ENCODE measurements at places on chromosomes 2 and 18. TPM values are rescaled to one million over a fixed set of nuclear protein-coding genes. Genes with fewer than 3 reads are reported as not detected.

The RBM43 gene
- total RNA-seq, result 3.8 TPM

The ZSWIM2 gene
- total RNA-seq, result not detected

The GATA6 gene
- 0.10 TPM for total RNA-seq

The ANKRD53 gene
- not detected for total RNA-seq

The MRO gene
- total RNA-seq, result not detected

The SAG gene
- 1.3 TPM for total RNA-seq

The CD207 gene
- total RNA-seq, result not detected

The FBXO36 gene
- 1.5 TPM for total RNA-seq

The POTEC gene
- not detected for total RNA-seq

The ZFP36L2 gene
- total RNA-seq, result 79.8 TPM

The FAM110C gene
- 3.1 TPM for total RNA-seq

The AKAIN1 gene
- total RNA-seq, result not detected

The KYNU gene
- total RNA-seq, result not detected

The ZC3H8 gene
- total RNA-seq, result 16.0 TPM

The LIMS4 gene
- 3.1 TPM for total RNA-seq

The UGT1A7 gene
- not detected for total RNA-seq

The GREB1L gene
- total RNA-seq, result not detected

The PUM2 gene
- total RNA-seq, result 122 TPM

The STAMBP gene
- 79.9 TPM for total RNA-seq

The POTEJ gene
- not detected for total RNA-seq

The RAB6C gene
- total RNA-seq, result not detected

The ANKRD62 gene
- total RNA-seq, result not detected

The SLC9A4 gene
- not detected for total RNA-seq

The UGT1A10 gene
- not detected for total RNA-seq

The C1QL2 gene
- total RNA-seq, result not detected

The NEB gene
- total RNA-seq, result 0.05 TPM

The ACVR2A gene
- 3.5 TPM for total RNA-seq

The ZBTB14 gene
- total RNA-seq, result 19.6 TPM

The GPAT2 gene
- 15.4 TPM for total RNA-seq

The EEF1B2 gene
- total RNA-seq, result 1,194 TPM

The TMEM198 gene
- total RNA-seq, result 2.6 TPM

The SCYGR4 gene
- total RNA-seq, result not detected

The RAB6D gene
- total RNA-seq, result not detected

The RNF152 gene
- total RNA-seq, result 0.26 TPM

The PNKD gene
- total RNA-seq, result 18.4 TPM

The REG3G gene
- not detected for total RNA-seq

The PRKAG3 gene
- not detected for total RNA-seq

The ADAM23 gene
- total RNA-seq, result 1.8 TPM

The ZSCAN30 gene
- 17.9 TPM for total RNA-seq

The DNAJC10 gene
- total RNA-seq, result 59.0 TPM

The NIFK gene
- 244 TPM for total RNA-seq

The HOXD9 gene
- not detected for total RNA-seq

The KLHL30 gene
- not detected for total RNA-seq

The CDK15 gene
- not detected for total RNA-seq

The RASGRP3 gene
- 1.9 TPM for total RNA-seq

The IDH1 gene
- total RNA-seq, result 32.9 TPM

The NXPH2 gene
- not detected for total RNA-seq

The C2orf80 gene
- not detected for total RNA-seq

The ANKRD30BL gene
- not detected for total RNA-seq

The CPS1 gene
- total RNA-seq, result 1.7 TPM

The CLHC1 gene
- 7.5 TPM for total RNA-seq

The REG1B gene
- not detected for total RNA-seq

The IL36G gene
- total RNA-seq, result not detected

The REG3A gene
- not detected for total RNA-seq

The CNGA3 gene
- total RNA-seq, result not detected

All from activated CD4-positive, alpha-beta memory T cell treated with anti-CD3 and anti-CD28 coated beads for 36 hours (primary cell).